ENCODE measurements at places on chromosomes 1 and 21.

- no peak for DNase-seq
Observed at GRCh38 chr1:16073490-16074119, at the start of gene FAM131C. Gene FAM131C, minus strand, starts transcription at chr1:16073651. Its CDS starts 209 bp downstream, at chr1:16073442.

DNA sequence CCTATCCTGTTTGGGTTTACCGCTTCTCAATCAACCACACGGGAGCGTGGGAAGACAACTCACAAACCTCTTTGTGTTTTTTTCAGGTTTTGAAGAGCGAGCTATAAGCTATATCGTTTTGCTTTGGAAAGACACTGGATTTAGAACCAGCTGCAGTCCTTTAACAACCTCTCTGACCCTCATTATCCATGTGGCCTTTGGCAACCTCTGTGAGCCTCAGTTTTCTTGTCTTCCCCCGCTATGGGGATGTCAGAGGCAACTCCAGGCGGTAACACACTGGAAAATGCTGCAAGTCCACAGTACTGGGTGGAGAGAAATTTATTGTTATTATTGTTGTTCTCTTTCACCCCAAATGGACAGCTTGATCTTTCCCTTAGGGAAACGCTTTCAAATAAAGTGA, 100.0 kb downstream of the ETS2 start:
- DNase-seq = no peak

GRCh38 chr1:104125970-104126369, 376.3 kb downstream of the AMY1C start:
- DNase-seq = no peak

DNA sequence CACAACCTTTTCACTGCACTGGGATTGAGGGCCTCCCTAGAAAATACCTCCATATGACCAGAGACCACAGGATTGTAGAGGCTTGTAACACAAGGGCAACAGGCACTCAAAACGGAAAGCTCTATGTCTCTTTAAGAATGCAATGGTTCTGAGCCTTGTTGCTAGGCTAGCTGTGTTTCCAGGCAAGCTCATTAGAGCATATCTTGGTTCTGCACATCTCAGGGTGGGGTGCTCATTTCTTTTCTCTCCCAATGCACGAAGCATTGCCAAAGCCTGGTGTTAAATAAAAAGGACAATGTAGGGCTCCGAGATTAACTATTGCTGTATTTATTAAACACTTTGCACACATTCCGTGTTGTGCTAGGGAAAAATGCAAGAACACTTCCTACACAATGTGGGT, 315.9 kb downstream of the PRDM2 start:
- no peak for DNase-seq

DNA sequence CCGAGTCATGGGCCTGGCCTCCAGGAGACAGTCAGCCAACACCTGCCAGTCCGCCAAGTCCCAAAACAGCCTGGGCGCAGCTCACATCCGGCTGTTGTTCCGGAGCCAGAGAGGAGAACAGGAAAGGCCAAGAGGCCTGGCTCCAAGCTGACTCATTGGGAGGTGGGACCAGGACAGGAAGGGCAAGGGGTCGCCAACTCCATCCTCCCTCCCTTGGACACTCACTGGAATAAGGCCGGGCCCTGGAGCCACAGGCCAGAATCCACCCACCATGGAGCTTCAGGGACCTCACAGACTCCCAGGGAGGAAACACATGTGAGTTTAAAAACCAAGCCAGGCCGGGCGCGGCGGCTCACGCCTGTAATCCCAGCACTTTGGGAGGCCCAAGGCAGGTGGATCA, 25.1 kb upstream of the CLIC4 start:
- DNase-seq = no peak

DNA sequence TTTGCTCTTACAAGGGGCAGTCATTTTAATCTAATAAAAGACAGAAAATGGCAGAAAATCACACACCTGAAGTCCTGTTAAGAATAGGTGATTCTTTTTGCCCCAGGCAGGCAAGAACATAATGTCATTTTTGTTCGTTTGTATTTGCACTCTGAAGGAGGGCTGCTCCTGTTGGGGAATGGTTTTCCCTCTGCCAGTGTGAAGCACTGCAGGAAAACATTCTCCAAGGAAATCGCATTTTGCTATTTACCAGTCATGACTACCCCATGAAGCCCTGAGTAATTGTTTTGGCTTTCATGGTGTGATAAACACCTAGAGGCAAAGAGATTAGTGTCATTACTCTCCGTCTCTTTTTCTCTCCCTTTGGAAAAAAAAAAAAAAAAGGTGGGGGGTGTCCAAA, 345.5 kb downstream of the NTNG1 start:
- DNase-seq = no peak

GRCh38 chr1:200890818-200891773, 3.6 kb upstream of the INAVA start:
- DNase-seq = no peak

DNA sequence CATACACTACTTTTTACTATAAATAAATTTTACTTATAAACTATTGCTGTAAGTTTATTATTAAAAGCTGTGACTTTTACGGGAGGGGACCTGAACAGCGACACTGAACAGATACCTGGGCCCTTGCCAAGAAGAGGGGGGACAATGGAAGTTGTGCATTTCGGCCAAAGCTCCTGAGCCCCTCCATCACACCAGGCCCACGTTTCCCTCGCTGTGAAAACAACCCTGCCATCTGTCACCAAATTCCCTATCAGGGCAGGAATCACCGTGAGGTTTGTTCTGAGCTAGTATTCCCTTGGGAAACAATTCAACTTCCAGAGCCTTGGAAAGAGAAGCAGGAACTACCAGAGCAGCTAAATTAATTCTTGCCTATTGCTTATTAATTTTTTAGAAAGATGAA, 37.0 kb downstream of the VTCN1 start:
- DNase-seq = no peak

- DNase-seq = no peak
Observed at GRCh38 chr1:200240656-200241055, 169.2 kb downstream of the ZNF281 start.

Measured in cortex of kidney (tissue), 1 donor.